ENCODE measurements at places on chromosomes 13 and 19.

DNA sequence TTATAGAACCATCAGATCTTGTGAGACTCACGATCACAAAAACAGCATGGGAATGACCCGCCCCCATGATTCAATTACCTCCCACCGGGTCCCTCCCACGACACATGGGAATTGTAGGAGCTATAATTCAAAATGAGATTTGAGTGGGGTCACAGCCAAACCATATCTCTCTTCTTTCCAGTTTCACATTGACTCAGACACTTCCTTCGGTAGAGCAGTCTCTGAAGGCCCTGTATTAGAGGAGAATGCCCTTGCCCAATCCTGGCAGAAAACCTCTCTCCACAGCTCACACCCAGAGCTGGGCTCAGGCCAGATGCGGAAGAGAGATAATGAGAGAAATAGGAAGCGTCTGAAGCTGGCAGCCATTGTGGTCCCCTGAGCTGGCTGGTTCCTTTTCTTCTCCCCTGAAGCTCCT, 72.4 kb upstream of the CLDN10 start:
- DNase-seq: no peak

- DNase-seq: no peak
Measured at GRCh38 chr13:42950181-42950580, 41.9 kb downstream of the EPSTI1 start.

DNA sequence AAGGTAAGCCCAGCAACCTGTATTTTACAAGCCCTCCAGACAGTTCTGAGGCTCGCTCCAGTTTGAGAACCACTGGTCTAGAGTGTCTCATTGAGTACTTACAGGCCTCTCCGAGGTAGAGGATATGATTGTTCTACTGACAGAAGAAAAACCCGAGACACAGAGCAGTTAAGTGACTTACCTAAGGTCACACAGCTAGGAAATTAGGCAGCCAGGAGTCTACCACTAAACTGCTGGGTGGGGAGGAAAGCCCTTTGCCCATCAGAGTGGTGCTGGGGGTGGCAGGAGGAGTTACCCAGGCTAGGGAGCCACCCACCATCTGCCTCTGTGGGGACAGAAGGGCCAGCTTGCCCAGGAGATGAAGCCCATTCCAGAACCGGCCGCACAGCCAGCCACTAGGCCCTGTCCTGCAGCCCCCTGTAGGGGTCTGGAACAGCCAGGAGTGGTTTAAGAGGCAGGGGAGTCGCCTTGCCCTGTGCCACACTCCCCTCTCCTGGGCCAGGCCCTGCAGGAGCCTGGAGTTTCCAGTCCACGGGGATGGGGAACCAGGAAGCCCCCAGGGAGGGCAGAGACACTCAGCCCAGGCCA, 703 bp downstream of the RASGRP4 start:
- no peak for DNase-seq

DNA sequence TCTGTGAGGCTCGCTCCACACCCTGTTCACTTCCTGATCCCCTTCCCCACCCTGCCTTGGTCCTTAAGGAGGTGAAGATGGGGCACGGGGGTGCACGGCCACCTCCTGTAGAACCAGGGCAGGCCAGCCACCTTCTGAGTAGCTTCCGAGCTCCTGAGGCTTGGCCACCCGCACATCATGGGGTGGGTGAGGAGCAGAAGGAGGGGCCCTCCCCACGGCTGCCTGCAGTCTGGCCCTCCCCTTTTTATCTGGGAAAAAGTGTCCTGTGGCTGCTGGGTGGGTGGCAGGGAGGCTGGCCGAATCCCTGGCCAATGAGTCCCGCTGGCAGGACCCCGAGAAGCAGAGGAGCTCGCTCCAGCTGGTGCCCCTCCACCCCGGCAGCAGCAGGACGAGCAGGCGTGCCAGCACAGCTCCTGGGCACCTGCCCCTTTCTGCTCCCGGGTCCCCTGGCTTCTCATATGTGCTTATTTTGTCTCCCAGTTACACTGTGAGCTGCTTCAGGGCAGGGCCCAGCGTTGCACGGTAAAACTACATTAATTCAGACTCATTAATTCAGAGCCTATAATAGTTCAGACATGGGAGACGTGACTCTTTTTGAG, 135.0 kb downstream of the KDM4B start:
- no peak for DNase-seq

- DNase-seq: no peak
Measured at GRCh38 chr13:73958657-73959397, 175.4 kb downstream of the KLF12 start.

GRCh38 chr13:46100191-46100815, 4.5 kb downstream of the CPB2 start:
- DNase-seq: no peak

GRCh38 chr19:51740356-51740755, 11.3 kb downstream of the FPR1 start:
- DNase-seq: no peak

GRCh38 chr13:100497389-100497788, 91.2 kb downstream of the GGACT start:
- no peak for DNase-seq

DNA sequence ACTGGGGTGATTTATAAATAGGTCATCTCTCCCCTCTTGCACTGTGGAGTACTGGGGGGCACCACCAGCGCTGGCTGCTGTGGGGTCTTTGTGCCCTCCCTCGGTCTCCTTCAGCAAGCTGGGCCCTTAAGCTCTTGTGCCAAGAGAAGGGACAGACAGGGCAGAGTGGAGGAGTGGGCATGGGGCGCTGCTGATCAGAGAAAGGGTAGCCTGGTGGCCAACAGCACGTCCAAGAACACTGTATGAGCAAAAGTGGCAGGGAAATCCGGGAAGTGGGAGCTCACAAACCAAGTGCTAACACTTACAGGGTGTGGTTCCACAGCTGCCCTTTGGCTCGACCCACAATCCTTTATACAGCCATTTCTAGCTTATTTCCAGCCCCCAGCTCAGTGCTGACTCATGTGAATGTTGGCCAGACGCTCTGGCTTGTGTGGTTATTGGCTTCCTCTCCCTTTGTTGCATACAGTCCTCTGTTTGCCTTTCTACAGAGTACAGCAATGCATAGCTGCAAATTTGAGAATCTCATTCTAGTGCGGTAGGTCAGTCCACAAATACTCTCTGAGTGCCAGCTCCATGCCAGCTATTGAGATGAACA, 298.8 kb downstream of the SHISA2 start:
- no peak for DNase-seq

DNA sequence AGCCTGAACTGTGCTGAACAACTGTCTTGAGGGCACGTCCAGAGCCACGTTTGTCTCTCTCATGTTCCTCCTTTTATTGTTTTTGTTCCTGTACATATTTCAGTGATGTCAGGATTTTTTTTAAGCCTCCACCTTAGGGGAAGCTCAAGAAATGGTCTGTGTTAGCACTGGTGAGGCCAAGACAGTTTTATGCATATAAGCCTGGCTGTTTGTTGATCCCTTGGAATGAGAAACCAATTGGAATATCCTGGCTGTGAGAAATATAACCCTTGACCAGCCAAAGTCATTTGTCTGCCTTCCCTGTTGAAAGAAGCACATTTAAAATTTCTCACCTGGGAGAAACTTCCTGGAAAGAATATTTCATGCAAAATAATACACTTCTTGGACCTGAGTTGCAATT, 115.8 kb downstream of the DNAJC15 start:
- no peak for DNase-seq

GRCh38 chr19:7149956-7150705, 80.6 kb downstream of the ZNF557 start:
- no peak for DNase-seq

DNA sequence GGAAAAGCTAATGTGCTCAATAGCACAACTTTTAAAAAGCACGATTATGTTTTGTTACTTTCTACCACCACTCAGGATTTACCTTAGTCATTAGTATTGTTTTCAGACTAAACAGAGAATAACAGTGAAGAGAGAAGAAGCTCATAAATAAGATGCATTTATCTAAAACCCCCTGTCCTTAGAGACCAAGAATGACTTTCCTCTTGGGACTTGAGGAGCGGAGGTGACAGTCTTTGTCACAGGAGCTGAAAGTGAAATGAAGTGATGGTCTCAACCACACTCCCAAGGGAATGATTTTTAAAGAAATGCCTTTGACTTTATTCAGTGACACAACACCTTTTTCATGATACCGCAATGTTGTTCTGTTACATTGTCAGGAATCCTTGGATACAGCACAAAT, 190.6 kb upstream of the NBEA start:
- no peak for DNase-seq

DNA sequence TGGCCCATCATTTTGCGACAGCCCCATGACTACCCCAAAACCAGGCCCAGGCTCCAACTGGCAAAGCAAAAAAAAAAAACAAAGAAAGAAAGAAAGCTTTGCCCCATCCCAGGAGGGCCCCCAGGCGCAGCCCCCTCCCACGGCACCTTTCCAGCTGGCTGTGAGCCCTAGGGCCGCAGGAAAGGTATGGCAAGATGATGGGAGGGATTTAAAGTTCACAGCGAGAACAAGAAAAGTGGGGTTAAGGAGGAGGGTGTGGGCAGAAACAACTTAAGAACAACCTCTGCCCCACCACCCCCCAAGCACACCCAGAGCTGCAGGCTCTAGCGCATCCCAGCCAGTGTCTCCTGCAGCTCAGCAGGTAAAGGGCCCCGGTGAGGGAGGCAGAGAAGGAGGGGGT, at the start of gene CYP2F1:
Gene CYP2F1, plus strand, starts transcription at position 301 of the 400 bp plus-strand sequence. CDS start 1,757 bp downstream, outside the sequence.
- no peak for DNase-seq

Measured in stimulated activated CD8-positive, alpha-beta memory T cell treated with anti-CD3 and anti-CD28 coated beads, Interleukin-15, amount 100 ng/mL, for 1 hour (primary cell).